ENCODE measurements at places on chromosomes 3 and 15.

GRCh38 chr3:160403796-160404470 lies 4.5 kb downstream of the SMC4 start:
- no peak for DNase-seq

- DNase-seq, result no peak
These were observed 40.5 kb upstream of the GYG1 start for GRCh38 chr3:148950806-148951205.

DNA sequence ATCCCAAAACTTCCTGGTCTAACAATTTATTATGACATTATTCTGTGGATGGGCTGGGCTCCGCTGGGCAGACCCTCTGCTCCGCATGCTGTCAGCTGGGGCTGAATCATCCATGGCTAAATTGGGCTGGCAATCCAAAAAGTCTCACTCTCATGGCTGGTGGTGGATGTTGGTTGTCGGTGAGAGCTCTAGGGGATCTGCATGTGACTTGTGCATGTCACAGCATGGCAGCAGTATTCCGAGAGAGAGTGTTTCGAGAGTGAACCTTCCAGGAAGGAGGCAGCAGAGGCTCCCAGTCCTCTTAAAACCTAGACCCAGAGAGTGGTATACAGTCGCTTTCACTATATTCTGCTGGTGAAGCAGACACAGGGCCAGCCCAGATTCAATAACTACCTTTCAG lies 9.9 kb downstream of the RARB start:
- no peak for DNase-seq

DNA sequence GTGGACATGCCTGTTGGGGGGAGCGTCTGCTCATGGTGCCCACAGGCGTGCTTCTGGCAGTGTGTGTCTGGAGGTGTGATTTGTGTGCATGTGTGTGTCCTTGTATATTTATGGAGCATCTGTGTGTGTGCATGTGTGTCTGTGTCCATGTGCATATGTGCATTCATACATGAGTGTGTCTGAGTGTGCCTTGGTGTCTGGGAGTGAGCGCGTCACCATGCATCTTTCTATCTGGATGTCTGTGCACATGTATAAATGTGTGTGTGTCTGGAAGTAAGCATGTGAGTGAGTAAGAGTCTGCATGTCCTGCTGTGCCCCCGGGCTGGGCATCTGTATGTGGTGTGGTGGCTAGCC lies 58.1 kb upstream of the PRR23E start:
- no peak for DNase-seq

- DNase-seq, result no peak
These were observed 24.9 kb downstream of the EMC7 start for GRCh38 chr15:34076785-34077184.

- DNase-seq, result no peak
These were observed 631.6 kb upstream of the EPHA6 start for GRCh38 chr3:96182756-96183155.

- no peak for DNase-seq
These were observed 1153.7 kb downstream of the SI start for GRCh38 chr3:163924600-163924999.

- DNase-seq, result no peak
These were observed 541.1 kb downstream of the NLGN1 start for GRCh38 chr3:173938616-173939015.

- DNase-seq, result no peak
These were observed 577.6 kb upstream of the MDFIC2 start for GRCh38 chr3:70890020-70890394.

DNA sequence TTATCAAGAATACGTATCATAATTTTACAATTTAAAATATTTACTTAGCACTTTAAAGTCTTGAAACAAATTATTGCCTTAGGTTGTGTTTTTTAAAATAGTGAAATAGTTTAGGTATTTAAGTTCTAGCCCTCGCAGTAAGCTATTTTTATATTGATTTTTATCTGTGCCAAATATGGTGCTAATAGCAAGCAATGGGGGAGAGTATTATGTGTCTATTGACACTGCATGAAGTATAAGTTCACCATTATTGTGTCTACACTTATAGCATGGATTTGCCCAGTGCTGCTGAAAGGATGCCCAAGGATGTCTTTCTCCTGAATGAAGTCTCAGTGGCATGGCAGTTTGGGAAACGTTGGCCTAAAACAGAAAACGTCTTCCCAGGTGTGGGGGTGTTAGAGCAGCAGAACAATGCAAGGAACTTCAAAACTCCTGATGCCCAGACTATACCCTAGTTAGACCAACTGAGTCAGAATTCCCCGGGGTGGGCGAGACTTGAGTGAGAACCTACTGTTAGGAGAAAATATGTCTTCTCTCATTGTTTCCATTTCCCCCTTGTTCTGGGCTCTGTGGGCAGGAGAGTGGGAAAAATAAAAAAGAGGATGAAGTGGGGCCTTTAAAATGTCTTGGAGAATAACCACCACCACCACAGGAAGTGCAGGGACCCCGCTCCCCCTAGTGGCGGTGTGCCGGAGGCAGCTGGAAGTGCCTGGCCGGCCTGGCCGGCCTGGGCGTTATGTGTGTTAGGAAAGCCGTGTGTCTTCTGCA lies 104.2 kb upstream of the SLC7A14 start:
- DNase-seq, result peak; percentile 89

- DNase-seq, result no peak
These were observed 43.1 kb upstream of the AADACL2 start for GRCh38 chr3:151690645-151691044.

DNA sequence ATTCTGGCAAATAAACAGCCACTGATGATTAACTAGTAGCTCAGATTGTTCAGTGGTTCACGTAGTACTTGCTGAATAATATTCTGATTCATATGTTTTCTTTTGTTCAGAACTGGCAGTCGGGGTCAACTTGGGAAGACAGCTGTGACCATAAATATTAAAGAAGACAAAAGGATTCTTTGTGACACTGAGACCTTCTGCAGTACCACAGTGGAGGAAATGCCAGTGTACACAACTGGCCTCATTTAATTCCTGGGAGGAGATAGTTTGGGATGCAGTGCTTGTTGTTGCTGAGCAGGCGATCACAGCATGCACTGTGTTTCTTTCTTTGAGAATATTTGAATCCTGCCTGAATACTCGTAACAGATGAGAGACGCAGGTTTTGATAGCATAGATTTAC lies 26.7 kb upstream of the MCF2L2 start:
- DNase-seq, result no peak

GRCh38 chr15:81947548-81947947 lies 98.3 kb downstream of the MEX3B start:
- DNase-seq, result no peak

- DNase-seq, result no peak
These were observed 36.4 kb downstream of the WWTR1 start for GRCh38 chr3:149621218-149622005.

DNA sequence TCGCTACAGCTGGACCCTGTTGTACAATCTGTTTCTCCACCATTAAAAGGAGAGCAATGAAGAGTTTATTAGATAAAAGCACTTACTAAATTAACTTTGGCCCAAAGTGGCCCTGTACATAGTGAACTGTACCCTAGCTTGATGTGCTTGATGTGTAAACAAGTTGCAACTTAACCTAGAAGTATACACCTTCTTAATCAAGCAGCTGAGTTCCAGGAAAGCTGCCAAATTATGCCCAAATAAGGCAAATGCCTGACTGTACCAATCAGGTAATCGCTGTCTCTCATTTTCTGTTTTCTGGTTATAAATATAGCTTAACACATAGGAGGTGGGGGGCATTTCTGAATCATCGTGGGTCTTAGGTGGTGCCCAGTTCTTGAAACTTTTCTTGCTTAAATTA lies 704.8 kb upstream of the CBLB start:
- no peak for DNase-seq

- DNase-seq, result no peak
These were observed 567.6 kb upstream of the ARPP21 start for GRCh38 chr3:35071772-35072171.

DNA sequence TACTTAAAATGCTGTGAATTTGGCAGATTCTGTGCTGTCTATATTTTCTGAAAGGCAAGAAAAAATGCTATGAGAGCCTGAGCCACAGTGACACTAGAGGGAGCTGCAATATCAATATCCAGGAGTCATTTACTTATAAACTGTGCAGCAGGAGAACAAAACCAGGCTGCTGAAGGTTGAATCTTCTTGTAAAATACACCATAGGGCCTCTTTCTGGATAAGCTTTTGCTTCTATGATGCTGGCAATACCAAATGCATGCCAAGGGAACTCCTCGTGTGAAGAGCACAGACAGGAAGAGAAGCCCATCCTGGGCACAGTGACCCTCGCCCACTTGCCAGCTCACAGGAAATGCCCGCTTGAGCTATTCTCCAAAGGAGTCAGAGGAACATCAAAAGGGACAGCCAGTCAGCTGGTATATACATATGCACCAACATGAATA lies 48.0 kb upstream of the TSPAN3 start:
- DNase-seq, result no peak

GRCh38 chr3:151813799-151814198 lies at the start of gene AADAC:
Gene AADAC (plus strand): TSS chr3:151814116. CDS start chr3:151814163, 47 bp downstream.
- DNase-seq, result no peak

- DNase-seq, result no peak
These were observed 133.0 kb upstream of the PRR20G start for GRCh38 chr3:127420829-127421228.

DNA sequence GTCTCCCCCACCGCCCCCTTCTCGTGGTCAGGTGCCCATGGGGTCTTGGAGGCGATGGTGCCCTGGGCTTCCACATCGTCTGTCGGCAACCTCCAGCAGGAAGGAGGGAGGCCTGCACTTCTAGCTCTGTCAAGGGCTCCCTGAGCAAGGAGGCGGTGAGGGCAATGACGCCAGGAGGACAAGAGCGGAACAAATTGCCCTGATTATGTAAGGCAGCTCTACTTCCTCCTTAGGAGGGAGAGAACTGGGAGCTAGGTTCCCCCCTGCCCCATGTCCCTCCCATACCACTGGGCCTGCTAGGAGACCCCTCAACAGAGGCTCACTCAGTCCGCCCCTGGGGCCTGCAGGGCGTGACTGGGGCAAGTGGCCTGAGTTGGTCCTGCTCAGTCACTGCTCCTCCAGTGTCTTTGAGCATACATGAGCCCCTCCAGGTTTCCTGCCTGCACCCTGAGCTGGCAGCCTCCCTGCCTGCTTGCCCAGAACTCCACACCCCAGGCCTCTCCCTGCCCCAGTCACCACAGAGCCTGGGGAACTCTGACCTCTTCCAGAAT lies 56.1 kb downstream of the CACNA2D2 start:
- peak; percentile 86 for DNase-seq

DNA sequence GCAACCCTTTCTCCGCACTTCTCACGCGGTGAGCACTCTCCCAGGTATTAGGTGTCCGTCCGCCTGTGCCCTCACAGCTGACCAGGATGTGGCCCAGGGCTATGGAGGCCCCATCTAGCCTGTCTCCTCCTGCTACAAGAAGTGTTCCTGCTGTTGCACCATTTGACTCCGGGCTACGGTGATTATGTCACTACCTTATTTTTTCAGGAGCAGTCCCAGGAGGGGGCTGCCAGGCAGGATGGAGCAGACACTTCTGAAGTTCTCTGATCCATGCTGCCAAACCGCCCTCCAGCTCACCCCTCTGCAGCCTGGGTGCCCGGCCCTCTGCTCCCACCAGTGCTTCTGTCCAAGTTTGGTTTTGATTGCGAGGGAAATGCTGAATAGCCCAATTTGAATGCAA lies 36.9 kb downstream of the ZXDC start:
- DNase-seq, result peak; percentile 17

DNA sequence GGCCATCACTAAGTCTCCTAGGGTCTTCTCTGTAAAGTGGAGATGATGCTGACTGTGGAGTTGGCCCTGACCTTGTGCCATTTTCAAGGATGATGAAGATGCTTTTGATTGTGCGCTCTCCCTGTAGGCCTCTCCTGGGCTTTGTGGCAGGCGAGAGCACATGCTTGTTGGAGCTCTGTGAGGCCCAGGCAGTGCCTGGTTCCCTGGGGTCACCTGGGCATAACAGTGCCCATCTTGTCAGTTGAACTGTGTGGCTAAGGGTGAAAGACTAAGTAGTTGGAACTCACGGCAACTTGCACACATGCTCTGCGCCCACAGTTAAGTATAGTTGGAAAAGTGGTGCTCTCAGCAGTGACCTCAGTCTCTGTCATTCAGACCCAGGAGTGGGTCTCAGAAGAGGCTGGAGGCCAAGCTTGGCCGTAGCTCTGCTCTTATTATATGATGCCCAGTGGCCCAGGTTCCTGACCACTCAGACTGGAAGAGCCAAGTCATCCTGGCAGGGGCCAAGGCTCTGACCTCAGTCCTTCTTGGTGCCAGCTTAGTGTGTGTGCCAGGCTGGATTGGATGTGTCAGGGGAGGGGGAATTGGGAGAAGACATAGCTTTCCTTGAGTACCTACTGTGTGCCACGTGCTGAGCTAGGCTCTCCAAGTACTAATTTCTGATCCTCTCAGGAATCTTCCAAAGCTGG lies 154.6 kb downstream of the EEFSEC start:
- no peak for DNase-seq

DNA sequence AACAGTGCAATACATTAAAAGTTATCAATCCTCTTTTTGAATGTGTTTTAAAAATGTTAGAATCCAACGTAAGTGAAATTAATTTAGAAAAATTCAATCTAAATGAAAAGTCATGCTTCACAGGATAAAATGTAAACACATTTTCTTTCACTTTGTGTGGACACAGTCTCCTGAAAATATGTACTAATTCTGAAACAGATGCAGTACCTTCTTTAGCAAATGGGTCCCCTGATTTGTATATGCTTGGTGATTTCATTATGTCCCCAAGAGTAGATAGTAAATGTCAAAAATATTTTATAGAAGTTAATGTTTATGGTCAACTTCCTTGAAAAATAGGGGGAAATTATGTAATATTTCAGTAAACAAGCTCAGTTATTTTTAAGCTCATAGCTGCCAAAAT lies 28.9 kb downstream of the FOXP1 start:
- no peak for DNase-seq

DNA sequence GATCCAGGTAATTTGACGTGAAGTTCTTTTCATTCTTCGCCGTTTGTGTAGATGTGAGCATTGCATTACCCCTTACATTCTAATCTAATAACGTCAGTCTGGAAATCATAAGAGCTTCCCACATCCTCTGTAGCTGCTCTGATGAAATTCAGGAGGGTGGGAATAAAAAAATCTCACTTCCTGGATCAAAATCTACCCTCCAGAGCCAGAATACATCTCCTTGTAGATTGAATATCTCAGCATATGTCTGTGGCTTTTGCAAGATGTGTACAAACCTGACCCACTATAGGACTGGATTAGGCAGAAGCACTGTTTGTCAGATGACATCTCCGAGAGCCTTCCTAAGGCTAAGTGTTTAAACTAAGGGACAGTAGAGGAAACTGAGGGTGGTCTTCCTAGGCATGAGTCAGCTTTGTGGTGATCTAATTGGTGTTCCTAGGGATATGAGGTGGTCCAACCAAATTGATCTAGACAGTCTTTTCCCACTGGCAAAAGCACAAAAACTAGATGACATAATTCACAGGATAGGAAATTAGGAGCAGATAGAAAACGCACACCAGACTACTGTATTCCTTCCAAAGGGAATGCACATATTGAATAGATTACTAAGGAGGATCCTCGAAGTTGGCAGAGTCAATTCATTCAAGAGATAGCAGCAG lies 216.3 kb upstream of the LRTM1 start:
- DNase-seq, result no peak

- DNase-seq, result no peak
These were observed 69.4 kb downstream of the TFRC start for GRCh38 chr3:196012481-196012880.

GRCh38 chr15:44712346-44713005 lies 1.2 kb downstream of the B2M start:
- DNase-seq, result peak; percentile 71

GRCh38 chr3:156131241-156131640 lies 10.9 kb downstream of the KCNAB1 start:
- no peak for DNase-seq

- DNase-seq, result no peak
These were observed 9.6 kb downstream of the CALML4 start for GRCh38 chr15:68195336-68196112.
